ENCODE measurements at places on chromosomes 2 and 18. TPM values are rescaled to one million over a fixed set of nuclear protein-coding genes. Genes with fewer than 3 reads are reported as not detected.
A peak's percentile ranks its signal among the peaks of the same experiment; 100 is the strongest.

PRSS56 gene
- not detected for total RNA-seq

PLEK gene
- 14.6 TPM for total RNA-seq

OSR1 gene
- total RNA-seq: 48.6 TPM

ADAM23 gene
- total RNA-seq: 4.2 TPM

STARD6 gene
- total RNA-seq: not detected

ZSWIM2 gene
- not detected for total RNA-seq

EMILIN1 gene
- total RNA-seq: 180 TPM

ERMN gene
- 0.51 TPM for total RNA-seq

TMEM178A gene
- total RNA-seq: 2.0 TPM

SLC19A3 gene
- 2.8 TPM for total RNA-seq

GPAT2 gene
- 16.2 TPM for total RNA-seq

SPATA3 gene
- not detected for total RNA-seq

GRCh38 chr18:12839057-12839525 is 44.9 kb downstream of the PTPN2 start:
- no peak overlapping the region for H3K27ac ChIP-seq
- DNase-seq: no peak
- no peaks in the 10 kb centered on the region for H3K4me1 ChIP-seq
- no peaks in the 10 kb centered on the region for H3K27me3 ChIP-seq

DNA sequence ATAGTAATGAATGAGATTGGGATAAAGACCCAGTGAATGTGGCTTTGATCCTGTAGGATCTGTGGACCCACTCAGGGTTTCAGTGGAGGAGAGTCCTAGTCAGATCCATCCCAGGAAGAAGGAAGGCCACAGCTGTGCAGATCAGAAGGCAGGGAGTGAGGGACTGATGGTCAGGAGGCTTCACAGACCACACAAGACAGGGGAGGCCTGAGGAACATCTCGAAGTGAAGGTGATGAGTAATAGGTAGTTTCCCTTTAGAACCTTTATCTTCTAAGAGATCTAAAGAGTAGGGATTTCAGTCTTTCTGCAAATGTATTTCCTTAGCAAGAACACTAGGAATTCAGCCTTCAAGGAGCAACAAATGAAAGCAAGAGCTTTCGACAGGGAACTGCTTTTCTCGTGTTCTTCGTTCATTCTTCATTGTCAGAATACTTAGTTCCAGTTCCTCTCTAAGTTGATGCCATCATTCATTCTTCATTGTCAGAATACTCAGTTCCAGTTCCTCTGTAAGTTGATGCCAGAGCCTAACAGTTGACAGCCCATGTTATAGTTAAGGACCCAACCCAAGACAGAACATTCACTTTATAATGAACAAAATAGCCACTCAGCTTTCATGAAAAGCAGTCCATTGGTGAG is 150.2 kb upstream of the EPAS1 start:
- no peaks in the 10 kb centered on the region for H3K4me1 ChIP-seq
- no peak overlapping the region for H3K27ac ChIP-seq
- H3K4me3 ChIP-seq: no peak overlapping the region
- no peaks in the 10 kb centered on the region for H3K27me3 ChIP-seq
- DNase-seq: no peak

DNA sequence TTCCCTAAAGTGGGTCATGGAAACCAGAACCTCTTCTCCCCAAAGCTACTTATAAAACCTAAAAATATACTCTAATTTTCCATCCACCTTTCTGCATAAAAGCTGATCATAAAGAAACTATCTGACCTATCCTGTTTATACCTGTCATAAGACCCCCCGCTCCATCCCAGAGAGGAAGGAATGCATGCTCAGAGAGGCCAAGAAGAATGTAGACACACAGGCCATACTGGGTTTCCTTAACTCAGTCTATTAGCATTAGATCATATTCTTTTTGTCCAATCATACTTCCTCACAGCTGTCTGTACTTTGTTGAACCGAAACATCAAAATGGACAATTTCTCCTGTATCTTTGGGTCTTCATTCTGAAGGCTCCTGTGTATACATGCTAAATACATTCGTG is 52.3 kb downstream of the B3GNT2 start:
- no peak for DNase-seq
- H3K4me3 ChIP-seq: no peak overlapping the region
- no peak overlapping the region for H3K27ac ChIP-seq

GRCh38 chr2:188279093-188279445 is 12.6 kb upstream of the GULP1 start:
- peaks cover 2% of the 10 kb centered on the region for H3K4me1 ChIP-seq
- H3K4me3 ChIP-seq: no peak overlapping the region
- H3K27me3 ChIP-seq: no peaks in the 10 kb centered on the region
- no peak for DNase-seq
- no peaks in the 10 kb centered on the region for H3K36me3 ChIP-seq

GRCh38 chr2:150619607-150620330 is 132.3 kb upstream of the RND3 start:
- H3K4me3 ChIP-seq: no peak overlapping the region
- no peak overlapping the region for H3K27ac ChIP-seq
- no peaks in the 10 kb centered on the region for H3K36me3 ChIP-seq
- H3K4me1 ChIP-seq: peaks cover 6% of the 10 kb centered on the region

DNA sequence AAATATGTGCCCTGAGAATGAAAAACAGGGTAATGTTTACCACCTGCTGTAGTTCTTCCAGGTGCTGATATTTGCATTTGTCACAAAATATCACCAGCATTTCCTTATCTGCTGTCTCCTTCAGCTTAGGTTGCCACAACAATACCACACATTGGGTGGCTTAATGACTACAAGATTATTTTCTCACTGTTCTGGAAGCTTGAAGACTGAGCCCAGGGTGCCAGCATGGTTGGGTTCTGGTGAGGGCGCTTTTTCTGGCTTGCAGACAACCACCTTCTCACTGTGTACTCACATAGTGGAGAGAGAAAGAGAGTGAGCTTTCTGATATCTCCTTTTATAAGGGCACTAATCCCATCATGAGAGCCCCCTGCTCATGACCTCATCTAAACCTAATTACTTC is 407.5 kb upstream of the RGPD4 start:
- H3K27me3 ChIP-seq: no peaks in the 10 kb centered on the region
- H3K4me3 ChIP-seq: no peak overlapping the region
- no peak overlapping the region for H3K27ac ChIP-seq
- no peak for DNase-seq

DNA sequence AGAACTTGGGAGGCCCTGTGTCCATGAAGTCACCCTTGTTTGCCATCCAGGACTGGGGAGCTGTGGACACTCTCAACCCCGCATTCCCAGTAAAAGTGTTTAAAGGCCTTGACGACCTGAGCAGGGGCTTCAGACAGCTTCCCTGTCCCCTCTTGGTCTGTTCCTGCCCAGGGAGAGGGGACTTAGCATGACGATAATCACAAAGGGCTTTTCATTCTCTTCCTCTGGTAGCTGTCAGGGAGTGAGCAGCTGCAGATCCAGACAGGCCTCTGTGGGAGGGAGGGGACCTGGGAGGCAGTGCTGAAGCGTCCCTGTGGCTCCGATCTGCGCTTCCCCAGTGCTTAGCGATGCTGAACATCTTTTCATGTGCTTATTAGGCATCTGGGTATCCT is 77.8 kb upstream of the HS6ST1 start:
- no peaks in the 10 kb centered on the region for H3K27me3 ChIP-seq
- H3K4me3 ChIP-seq: no peak overlapping the region
- no peak overlapping the region for H3K27ac ChIP-seq
- DNase-seq: no peak
- no peaks in the 10 kb centered on the region for H3K4me1 ChIP-seq

DNA sequence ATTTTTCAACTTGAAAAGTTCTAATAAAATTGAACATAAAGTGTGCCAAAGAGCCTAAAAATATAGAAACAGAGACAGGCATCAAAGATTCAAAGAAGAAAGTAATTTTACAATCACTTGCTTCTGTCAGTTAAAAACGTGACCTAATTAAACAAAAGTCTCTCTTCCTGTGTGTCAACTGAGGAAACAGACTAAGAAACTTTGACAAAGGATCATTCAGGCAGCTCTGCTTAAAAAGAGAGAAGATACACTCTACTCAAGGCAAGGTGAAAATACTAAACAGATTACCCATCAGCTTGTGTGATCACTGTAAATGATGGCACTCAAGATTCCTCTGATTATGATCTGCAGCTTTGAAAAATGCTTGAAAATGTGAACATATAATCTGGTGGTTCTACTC is 47.8 kb downstream of the DYM start:
- H3K27ac ChIP-seq: no peak overlapping the region
- H3K27me3 ChIP-seq: no peaks in the 10 kb centered on the region
- no peaks in the 10 kb centered on the region for H3K4me1 ChIP-seq
- no peak overlapping the region for H3K4me3 ChIP-seq
- DNase-seq: no peak

DNA sequence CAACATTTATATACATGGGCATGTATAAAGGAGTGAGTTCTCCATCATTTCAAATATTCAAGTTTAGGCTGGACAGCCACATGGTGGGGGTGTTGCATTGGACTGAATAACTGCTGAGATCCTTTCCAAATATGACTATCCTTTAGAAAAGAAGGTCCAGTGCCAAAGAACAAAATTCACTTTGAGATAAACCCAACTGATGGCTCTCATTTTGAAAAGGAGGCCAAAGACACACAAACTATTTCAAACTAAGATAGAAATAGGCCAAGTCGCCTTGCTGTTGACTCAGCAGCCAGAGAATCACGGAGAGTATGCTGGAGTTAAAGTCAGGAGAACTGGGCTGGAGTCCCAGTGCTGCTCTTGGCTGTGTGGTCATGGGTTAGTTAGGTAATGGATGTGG is 204.5 kb upstream of the LRATD1 start:
- H3K36me3 ChIP-seq: no peaks in the 10 kb centered on the region
- H3K27me3 ChIP-seq: no peaks in the 10 kb centered on the region
- no peak overlapping the region for H3K27ac ChIP-seq

GRCh38 chr2:8543060-8543382 is 138.8 kb upstream of the ID2 start:
- H3K27ac ChIP-seq: no peak overlapping the region
- DNase-seq: peak; percentile 76
- no peaks in the 10 kb centered on the region for H3K4me1 ChIP-seq
- no peaks in the 10 kb centered on the region for H3K36me3 ChIP-seq
- no peak overlapping the region for H3K4me3 ChIP-seq
- no peaks in the 10 kb centered on the region for H3K27me3 ChIP-seq

DNA sequence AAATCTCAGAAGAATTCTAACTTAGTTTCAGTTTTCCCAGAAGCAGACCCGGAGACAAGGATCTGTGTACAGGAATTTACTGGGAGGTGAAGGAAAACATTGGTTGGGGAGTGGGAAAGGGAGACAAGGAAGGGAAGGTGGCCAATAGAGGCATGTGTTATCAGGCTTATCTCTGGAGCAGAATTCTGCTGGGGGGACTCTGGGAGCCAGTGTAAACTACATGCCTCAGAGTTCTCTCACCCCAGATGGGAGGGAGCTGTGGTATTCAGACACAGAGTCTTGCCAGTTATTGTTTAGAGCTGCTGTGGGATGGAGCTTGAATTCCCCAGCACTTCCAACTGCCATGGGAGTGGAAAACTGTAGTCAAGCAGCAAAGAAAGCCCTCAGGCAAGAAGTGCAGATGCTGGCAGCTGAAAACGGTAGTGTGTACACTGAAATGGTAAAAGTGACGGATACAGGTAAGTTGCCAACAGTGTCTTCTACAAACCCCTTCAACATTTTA is 19.0 kb downstream of the DNPEP start:
- H3K4me1 ChIP-seq: no peaks in the 10 kb centered on the region
- H3K27me3 ChIP-seq: no peaks in the 10 kb centered on the region
- no peak for DNase-seq
- peaks cover under 1% of the 10 kb centered on the region for H3K36me3 ChIP-seq
- no peak overlapping the region for H3K27ac ChIP-seq

DNA sequence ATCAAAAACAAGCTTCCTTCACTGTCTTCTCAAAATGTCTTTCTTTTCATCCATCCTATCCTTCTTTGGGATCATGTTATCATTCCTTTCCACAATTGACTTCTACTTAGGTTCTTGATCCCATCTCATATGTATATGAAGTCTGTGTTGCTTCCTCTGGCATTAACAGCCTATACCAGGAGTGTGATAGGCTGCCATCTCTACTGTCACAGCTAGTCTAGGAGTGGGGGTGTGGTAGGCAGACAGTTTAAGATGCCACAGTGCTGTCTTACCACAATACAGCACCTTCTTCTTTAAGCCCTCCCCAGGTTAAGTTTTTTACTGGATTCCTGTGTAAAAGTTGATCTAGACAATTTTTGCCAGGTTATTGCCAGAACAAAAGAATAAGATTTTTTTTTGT is 3.7 kb upstream of the HTR2B start:
- H3K27me3 ChIP-seq: no peaks in the 10 kb centered on the region
- H3K4me3 ChIP-seq: no peak overlapping the region
- peaks cover 3% of the 10 kb centered on the region for H3K4me1 ChIP-seq
- no peaks in the 10 kb centered on the region for H3K36me3 ChIP-seq
- no peak for DNase-seq

DNA sequence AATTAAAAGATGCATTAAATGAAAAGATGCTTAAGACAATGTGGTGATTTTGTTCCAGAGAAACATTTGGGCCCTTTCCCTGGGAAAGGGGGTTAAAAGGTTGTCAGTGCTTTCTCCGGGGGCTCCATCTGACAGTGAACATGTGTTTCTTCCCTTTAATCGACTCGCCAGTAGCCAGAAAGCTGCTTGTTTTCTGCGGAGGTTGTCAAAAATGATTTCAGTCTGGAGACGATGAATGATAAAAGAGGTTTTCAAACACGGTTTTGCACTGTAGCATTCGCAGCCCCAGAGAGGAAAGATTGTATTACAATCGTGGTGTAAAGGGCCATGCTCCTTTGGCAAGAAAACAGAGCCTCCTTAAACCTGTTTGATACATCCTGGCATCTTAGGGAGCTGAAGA is 111.5 kb upstream of the MEIS1 start:
- no peaks in the 10 kb centered on the region for H3K27me3 ChIP-seq
- H3K27ac ChIP-seq: no peak overlapping the region
- no peaks in the 10 kb centered on the region for H3K36me3 ChIP-seq
- no peak overlapping the region for H3K4me3 ChIP-seq
- no peaks in the 10 kb centered on the region for H3K4me1 ChIP-seq
- DNase-seq: no peak

GRCh38 chr2:20091305-20091991 is 40.0 kb upstream of the LAPTM4A start:
- H3K4me3 ChIP-seq: no peak overlapping the region
- H3K27me3 ChIP-seq: no peaks in the 10 kb centered on the region
- peak; percentile 80 for DNase-seq
- no peak overlapping the region for H3K27ac ChIP-seq

DNA sequence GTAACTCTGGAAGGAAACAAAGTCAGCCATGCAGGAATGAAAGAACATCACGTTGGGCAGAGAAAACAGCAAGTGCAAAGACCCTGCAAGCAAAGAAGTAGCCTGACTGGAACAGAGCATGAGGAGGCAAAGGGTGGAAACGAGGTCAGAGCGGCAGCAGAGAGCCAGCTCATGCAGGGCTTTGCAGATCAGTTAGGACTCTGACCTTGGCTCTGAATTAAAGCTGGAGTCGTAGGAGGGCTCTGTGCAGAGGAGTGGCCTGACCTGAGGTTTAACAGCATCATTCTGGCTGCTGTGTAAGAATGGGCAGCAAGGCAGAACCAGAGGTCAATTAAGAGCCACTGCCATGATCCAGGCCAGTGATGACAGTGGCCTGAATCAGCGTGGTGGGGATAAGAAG is 220.7 kb downstream of the PRKCE start:
- no peaks in the 10 kb centered on the region for H3K27me3 ChIP-seq
- DNase-seq: no peak
- no peak overlapping the region for H3K4me3 ChIP-seq
- H3K27ac ChIP-seq: no peak overlapping the region
- H3K36me3 ChIP-seq: no peaks in the 10 kb centered on the region

- no peak overlapping the region for H3K27ac ChIP-seq
- H3K4me3 ChIP-seq: no peak overlapping the region
- H3K36me3 ChIP-seq: no peaks in the 10 kb centered on the region
Measured at GRCh38 chr2:112634153-112634873, 11.4 kb upstream of the SLC20A1 start.

Data from aorta (tissue), 5 donors.